ENCODE measurements at places on chromosomes 12 and 14.

- DNase-seq = no peak
Measured at GRCh38 chr14:61470961-61471293, 149.5 kb downstream of the PRKCH start.

DNA sequence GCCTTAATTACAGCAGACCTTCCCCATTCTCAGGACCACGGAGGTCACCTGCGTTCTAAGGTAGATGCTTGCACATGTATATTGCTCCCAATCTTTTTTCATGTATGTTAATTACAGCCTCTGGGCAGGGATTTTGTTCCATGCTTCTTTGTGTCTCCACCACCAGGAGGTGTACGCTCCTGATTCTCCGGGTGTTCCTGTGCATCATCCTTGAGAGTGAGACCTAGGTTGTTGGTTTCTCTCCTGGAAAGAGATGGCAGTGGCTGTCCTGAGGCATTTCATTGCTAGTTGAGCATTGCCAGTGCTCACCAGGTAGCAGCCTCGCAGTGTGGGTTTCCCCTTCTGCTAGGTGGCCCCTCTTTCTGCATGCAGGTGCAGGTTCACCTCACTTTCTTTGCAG, 52.8 kb downstream of the KCNK13 start:
- no peak for DNase-seq

DNA sequence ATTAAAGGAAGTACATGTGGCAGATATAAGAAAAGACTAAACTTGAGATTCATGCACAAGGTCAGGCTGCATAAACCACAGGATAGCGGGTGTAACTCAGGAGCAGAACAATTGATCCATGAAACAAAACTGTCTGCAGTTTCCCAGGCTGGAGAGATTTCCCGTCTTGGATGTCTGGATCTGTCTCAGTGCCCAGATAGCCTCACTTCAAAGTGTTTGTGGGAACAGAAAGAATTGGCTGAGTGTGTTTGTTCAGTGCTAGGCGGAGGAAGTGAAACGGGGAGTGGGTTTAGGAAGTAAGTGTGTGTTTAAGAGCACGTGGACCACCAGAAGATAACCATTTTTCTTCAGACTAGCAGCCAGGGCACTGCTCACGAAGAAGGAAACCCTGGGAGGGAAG, 1.4 kb upstream of the RNASE10 start:
- no peak for DNase-seq

- no peak for DNase-seq
Measured at GRCh38 chr12:43579206-43579605, 27.2 kb upstream of the ADAMTS20 start.

GRCh38 chr12:63869656-63870055, 25.2 kb downstream of the SRGAP1 start:
- DNase-seq = no peak
